Activated T-helper 1 cell treated with anti-CD3 and anti-CD28 coated beads, Interleukin-12 subunit alpha, Interleukin-12 subunit beta, Interleukin-2, Interleukin-4 antibody, amounts not matched to agents 30 ng/mL and 10 ng/mL and 1 ng/mL, durations not matched to agents 14 hours and 24 hours and 36 hours (primary cell): ENCODE measurements at places on chromosomes 7 and 10. TPM values are rescaled to one million over a fixed set of nuclear protein-coding genes. Genes with fewer than 3 reads are reported as not detected.

- DNase-seq, result no peak
Observed at GRCh38 chr7:110790992-110791391, 299.9 kb upstream of the LRRN3 start.

Gene NPFFR1
- total RNA-seq, result not detected in 2 replicates

Gene STK31
- 0.27 TPM in 1 of 2 replicates, not detected in the other for total RNA-seq

DNA sequence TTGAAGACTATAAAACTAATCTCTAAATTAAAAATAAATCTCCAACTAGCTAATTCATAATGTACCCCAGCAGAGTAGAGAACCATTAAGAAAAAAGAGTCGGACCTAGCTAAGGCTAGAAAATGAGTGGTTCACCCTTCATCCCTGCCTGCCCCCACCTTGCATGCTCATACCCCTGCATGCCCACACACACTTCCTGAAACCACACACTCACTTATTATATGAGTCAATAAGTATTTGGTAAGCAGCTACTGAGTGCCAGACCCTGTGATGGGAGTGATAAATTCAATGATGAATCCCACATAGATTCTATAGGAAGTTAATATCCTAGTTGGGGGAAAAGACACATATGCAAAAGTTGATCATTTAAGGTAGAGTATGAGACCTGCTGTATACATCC lies 152.9 kb upstream of the INHBA start:
- no peak for DNase-seq

DNA sequence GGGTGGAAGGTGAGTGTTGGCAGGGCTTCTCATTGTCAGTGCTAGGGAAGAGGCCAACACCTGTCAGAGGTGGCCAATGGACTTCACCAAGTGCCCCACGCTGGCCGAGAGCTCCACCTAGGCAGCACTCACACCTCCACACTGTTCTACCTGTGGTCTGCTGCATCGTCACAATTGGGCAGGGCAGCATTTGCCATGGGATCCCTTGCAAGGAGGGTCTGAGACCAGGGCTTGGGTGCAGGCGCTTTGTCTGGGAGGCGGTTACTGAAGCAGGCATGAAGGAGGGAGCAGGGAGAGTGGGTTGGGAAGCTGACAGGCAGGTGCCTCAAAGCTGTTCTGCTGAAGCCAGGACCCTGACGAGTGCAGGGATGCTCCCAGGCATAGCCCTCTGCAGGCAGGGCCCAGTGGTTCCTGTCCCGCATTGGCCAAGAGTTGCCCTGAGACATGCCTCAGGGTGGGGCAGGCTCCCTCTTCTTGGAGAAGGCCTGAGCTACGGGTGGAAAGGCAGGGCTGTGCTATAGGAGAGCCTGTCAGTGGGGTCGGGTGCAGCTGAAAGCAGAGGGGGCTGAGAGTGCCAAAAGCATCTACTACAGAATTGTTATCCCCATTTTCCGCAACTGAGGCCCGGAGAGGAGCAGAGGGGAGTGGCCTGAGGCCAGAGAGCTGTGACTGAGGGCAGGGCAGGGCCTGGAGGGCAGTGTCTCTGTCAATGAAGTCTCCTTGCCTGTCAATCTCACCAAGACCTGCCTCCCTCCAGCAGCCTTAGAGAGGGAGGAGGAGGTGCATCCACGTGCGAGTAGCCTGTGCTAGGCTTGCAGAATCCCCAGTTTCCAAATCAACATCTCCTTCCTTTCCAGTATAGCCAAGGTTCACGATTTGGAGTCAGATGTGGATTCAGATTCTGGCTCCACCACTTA lies 4.0 kb downstream of the RBP3 start:
- DNase-seq, result no peak

Gene PIP
- total RNA-seq, result not detected in 2 replicates

Gene OAT
- 35.6 and 37.9 TPM in 2 replicates for total RNA-seq

GRCh38 chr10:27328946-27329345 lies 88.3 kb upstream of the ACBD5 start:
- DNase-seq, result no peak

DNA sequence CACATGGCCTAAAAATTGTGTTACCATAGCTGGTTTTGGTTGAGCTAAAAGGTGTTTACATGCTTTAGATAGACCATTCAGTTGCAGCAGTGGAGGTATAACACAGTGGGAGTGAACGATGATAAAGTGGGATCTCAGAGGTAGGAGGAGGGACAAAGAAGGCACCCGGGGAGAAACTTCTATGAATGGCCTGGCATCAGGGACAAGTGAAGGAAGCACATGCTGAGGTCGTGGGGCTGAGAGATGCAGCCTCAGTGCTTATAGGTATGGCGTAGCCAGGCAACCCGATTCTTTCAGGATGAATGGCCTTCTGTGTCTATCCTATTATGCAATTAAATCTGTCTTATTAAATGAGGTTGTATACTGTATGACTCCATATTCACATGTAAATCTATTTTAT lies 3.9 kb upstream of the CDK6 start:
- DNase-seq, result no peak

Gene CDK14
- total RNA-seq, result 1.6 and 1.9 TPM in 2 replicates

Gene SH2D4B
- 0.18 and 0.20 TPM in 2 replicates for total RNA-seq

Gene GIMAP6
- 38.7 and 41.3 TPM in 2 replicates for total RNA-seq

Gene POMZP3
- 10.1 and 12.0 TPM in 2 replicates for total RNA-seq

GRCh38 chr7:44914992-44915607 lies 29.8 kb upstream of the PURB start:
- peak; percentile 78 for DNase-seq

DNA sequence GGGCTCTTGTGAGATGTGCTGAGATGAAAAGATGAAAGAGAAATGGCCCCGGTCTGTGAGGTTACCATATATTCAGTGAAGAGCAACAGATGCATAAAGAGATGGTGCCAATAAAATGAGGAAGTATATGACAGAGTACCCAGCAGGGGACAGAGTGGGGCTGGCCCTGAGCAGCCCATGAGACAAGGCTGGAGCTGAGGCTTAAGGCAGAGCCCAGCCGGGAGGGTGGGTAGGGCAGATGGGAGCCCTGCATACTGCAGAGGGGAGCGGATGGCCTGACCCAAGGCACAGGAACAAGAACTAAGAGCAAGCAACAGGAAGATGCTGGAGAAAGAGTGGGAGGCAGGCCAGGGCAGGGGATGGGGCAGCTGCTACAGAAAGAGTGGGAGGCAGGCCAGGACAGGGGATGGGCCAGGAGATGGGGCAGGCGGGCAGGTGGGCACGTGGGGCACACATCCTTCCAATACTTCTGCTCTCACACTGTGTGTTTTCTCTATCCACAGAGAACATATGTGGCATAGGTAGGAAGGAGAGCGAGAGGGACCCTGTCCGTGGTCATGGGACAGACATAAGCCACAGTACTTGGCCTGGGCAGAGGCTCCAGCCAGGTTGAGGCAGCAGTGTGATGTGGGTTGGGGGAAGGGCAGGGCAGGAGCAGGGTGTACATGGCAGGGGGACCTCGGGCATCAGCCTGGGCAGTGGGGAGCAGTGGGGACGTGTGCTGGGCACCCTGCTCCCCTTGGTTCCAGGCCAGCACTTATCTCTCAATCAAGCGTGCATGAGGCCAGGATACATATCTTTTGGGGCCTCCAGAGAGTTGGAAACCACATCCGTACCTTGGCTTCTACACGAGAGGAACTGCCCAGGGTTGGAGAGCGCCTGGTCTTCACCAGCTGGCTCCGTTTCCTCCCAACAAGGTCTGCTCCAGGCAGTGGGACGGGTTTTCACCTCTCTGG lies 91.6 kb upstream of the IKZF1 start:
- DNase-seq, result no peak

Gene ITGA8
- not detected in 2 replicates for total RNA-seq

Gene OR2A5
- not detected in 2 replicates for total RNA-seq

- no peak for DNase-seq
Observed at GRCh38 chr10:565676-566075, 123.8 kb downstream of the DIP2C start.

Gene NHLRC2
- 28.2 and 28.9 TPM in 2 replicates for total RNA-seq

DNA sequence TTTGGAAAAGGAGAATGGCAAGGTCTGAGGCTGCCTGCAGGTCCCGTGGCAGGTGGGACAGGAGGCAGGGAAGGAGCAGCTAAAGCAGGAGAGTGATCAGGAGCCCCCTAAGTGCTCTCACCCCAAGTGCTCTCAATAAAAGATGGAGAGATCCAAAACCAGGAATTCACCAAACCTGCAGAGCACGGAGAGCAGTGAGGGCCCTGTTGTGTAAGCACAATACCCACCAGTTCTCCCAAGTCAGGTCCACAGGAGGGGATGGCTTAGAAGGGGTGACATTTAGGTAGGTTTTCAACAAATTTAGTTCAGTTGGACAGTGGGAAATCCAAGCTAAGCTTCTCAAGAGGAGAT lies 40.8 kb downstream of the GNA12 start:
- DNase-seq, result no peak

Gene MSS51
- 3.1 and 3.7 TPM in 2 replicates for total RNA-seq

DNA sequence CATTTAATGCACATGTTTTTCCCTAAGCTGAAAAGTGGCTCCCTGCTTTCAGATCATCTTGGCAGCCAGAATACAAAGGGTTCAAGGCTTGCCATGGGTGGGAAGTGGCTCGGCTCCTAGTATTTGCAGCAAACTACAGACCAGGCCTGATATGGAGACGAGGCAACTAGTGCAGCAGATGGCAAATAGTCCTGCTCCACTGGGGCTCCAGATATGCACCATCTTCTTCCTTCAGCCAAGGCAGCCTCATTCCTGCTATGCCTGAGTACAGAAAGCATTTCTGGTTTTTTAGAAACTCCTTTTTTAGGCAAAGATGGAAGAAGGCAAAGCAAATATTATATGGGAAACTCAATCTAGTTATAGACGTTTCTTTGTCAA lies 23.9 kb downstream of the LRRC4 start:
- no peak for DNase-seq

DNA sequence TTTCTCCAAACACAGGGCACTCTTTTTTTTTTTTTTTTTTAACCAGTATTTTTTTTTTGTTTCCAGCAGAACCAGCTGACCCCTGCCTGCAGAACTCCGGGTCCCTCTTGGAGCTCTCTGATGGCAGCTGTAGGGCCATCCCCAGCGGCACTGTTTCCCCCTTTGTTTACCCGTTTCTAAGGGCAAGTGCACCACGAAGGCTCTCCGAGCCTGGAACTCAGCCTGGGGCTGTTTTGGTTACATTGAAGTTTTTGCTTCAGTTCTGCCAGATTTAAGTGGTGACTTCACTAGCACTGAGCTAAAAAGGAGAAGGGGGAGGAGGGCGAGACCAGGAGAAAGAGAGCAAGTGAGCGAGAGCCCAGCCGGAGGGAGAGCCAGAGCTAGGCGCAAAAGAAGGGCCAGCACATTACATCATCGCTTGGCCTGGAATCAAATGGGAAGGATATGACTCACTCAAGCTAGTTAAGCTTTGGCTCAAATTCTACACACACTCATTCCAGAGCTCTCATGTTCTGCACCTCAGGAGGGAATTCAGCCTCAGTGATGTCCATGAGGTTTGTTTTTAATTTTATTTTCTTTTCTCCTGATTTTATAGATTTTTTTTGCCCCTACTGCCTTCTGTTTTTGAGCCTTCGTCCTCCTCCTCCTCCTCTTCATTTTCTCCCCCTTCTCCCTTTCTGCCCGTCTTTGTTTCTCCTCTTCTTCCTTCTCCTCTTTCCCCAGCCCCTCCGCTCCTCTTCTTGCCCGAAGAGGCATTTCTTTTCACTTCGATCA lies 272.3 kb downstream of the TRIL start:
- DNase-seq, result no peak

Gene MBL2
- not detected in 2 replicates for total RNA-seq

GRCh38 chr10:120729547-120729946 lies 121.6 kb upstream of the WDR11 start:
- DNase-seq, result no peak

Gene MRLN
- total RNA-seq, result 0.23 and 0.54 TPM in 2 replicates

GRCh38 chr7:41910940-41911600 lies 208.2 kb upstream of the INHBA start:
- no peak for DNase-seq

- DNase-seq, result peak; percentile 72
Observed at GRCh38 chr7:140230516-140230860, 53.7 kb upstream of the KDM7A start.

DNA sequence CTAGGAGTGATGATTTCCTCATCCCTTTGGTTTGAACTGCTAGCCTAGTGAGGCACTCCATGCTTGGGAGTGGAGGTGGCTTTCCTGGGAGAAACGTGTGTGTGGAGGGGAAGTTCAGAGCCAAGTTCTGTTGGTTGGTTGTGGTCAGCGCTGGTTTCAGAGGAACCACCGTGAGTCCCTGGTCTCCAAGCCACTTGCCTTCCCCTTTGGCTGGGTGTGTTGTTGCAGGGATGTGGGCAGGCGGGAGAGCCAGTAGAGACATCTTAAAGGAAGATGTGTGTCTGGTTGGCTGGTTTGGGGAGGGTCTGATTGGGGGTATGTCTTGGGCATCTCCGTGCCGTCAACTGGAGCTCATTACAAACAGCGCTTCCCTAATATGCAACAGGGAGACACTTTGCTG lies 130.8 kb upstream of the TCF7L2 start:
- DNase-seq, result no peak

DNA sequence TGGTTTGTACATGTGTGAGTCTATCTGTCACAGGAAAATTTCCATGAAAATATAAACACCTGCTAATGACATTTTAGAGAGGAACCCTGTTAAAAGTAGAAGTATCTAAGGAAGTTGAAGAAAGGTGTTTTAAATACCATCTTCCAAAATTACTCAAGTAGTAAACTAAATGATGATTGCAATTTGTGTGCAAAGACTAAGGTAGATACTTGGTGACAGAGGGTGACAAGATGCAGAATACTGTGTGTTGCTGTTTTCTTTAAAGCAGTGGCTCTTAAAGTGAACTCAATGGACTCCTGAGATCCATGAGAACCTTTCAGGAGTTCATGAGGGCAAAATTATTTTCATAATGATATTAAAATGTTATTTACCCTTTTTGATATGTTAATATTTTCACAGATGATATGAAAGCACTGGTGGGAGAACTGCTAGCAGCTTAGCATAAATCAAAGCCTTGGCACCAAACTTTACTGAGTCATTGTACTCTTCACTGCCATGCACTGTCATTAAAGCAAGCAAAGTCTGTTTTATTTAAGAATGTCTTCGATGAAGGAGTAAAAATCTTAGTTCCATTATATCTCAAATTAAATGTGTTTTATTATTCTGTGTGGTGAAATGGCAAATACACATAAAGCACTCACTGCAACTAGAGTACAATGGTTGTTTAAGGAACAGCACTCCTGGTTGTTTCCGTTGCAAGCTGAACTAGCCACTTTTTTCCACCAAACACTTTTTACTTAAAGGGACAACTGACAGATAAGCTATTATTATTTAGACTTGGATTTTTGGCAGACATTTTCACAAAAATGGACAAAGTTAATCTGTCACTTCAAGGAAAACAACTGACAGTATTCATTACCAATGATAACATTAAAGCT lies 133.7 kb downstream of the LRRN3 start:
- no peak for DNase-seq

- DNase-seq, result no peak
Observed at GRCh38 chr7:117251687-117252086, 71.2 kb downstream of the WNT2 start.

DNA sequence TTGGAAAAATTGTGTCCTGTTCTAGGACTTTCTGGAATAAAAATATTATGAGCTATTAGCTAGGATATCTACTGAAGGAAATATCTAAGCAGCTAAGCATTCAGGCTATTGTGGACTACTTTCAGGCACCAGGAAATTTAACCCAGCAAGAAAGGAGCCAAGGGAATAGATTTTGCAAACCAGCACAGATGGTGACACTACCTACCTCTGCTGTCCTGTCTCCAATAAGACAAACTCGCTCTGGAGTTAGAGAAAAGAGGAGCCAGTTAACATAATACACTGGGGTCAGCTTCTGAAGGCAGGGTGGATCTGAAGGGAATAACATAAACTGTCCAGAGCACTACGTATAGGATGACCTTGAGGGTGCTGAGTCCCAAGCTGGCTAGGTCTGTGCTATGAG lies 223.7 kb upstream of the PRSS58 start:
- DNase-seq, result no peak

Gene TAC1
- 0.31 and 0.51 TPM in 2 replicates for total RNA-seq

Gene SPDYE1
- total RNA-seq, result not detected in 2 replicates

- no peak for DNase-seq
Observed at GRCh38 chr10:37703833-37704382, 153.5 kb downstream of the ZNF248 start.
